ENCODE measurements at places on chromosomes 11 and 22. TPM values are rescaled to one million over a fixed set of nuclear protein-coding genes. Genes with fewer than 3 reads are reported as not detected.
A peak's percentile ranks its signal among the peaks of the same experiment; 100 is the strongest.

The SPON1 gene
- 83.2 TPM for total RNA-seq

The NECTIN1 gene
- 13.0 TPM for total RNA-seq

The SLC17A6 gene
- total RNA-seq = not detected

The SCGB2A2 gene
- not detected for total RNA-seq

The NAA40 gene
- total RNA-seq = 16.6 TPM

- H3K27me3 ChIP-seq = no peaks in the 10 kb centered on the region
- no peaks in the 10 kb centered on the region for H3K4me1 ChIP-seq
Observed at GRCh38 chr11:17439316-17439782, 37.3 kb downstream of the ABCC8 start.

- H3K27me3 ChIP-seq = no peaks in the 10 kb centered on the region
- peak within 1 kb of the TSS; percentile 51 for H3K4me3 ChIP-seq
- H3K27ac ChIP-seq = peak within 1 kb of the TSS; percentile 76
- H3K36me3 ChIP-seq = no peaks in the 10 kb centered on the region
Observed at GRCh38 chr11:111298413-111299100, at the start of gene POU2AF3. Gene POU2AF3 (plus strand): TSS chr11:111298546. CDS start chr11:111298582, 36 bp downstream.

GRCh38 chr22:29044657-29045176 lies 16.9 kb downstream of the C22orf31 start:
- H3K36me3 ChIP-seq = no peaks in the 10 kb centered on the region
- no peak overlapping the region for H3K4me3 ChIP-seq
- no peak for DNase-seq
- H3K27me3 ChIP-seq = no peaks in the 10 kb centered on the region
- peaks cover 15% of the 10 kb centered on the region for H3K4me1 ChIP-seq

- H3K27me3 ChIP-seq = no peaks in the 10 kb centered on the region
- DNase-seq = no peak
- H3K27ac ChIP-seq = no peak overlapping the region
- no peaks in the 10 kb centered on the region for H3K4me1 ChIP-seq
Observed at GRCh38 chr22:25206998-25207397, 7.3 kb downstream of the CRYBB3 start.

- no peak overlapping the region for H3K4me3 ChIP-seq
- peaks cover 51% of the 10 kb centered on the region for H3K36me3 ChIP-seq
- H3K4me1 ChIP-seq = no peaks in the 10 kb centered on the region
- H3K27ac ChIP-seq = no peak overlapping the region
- H3K27me3 ChIP-seq = no peaks in the 10 kb centered on the region
Observed at GRCh38 chr11:60890696-60891095, 15.7 kb downstream of the PRPF19 start.

- H3K4me1 ChIP-seq = no peaks in the 10 kb centered on the region
- H3K4me3 ChIP-seq = no peak overlapping the region
- no peaks in the 10 kb centered on the region for H3K27me3 ChIP-seq
- DNase-seq = no peak
- no peak overlapping the region for H3K27ac ChIP-seq
Observed at GRCh38 chr22:33896575-33897447, 23.5 kb downstream of the LARGE1 start.

GRCh38 chr22:19664951-19665783 lies 49.1 kb upstream of the SEPTIN5 start:
- H3K27me3 ChIP-seq = peaks cover 17% of the 10 kb centered on the region
- H3K4me1 ChIP-seq = no peaks in the 10 kb centered on the region
- DNase-seq = no peak
- no peaks in the 10 kb centered on the region for H3K36me3 ChIP-seq
- no peak overlapping the region for H3K4me3 ChIP-seq

- DNase-seq = no peak
- peaks cover 25% of the 10 kb centered on the region for H3K4me1 ChIP-seq
- H3K4me3 ChIP-seq = no peak overlapping the region
- no peaks in the 10 kb centered on the region for H3K27me3 ChIP-seq
- no peak overlapping the region for H3K27ac ChIP-seq
Observed at GRCh38 chr11:7573558-7574296, 59.9 kb downstream of the PPFIBP2 start.

- H3K27me3 ChIP-seq = no peaks in the 10 kb centered on the region
- DNase-seq = peak; percentile 19
- H3K27ac ChIP-seq = peak overlapping the region; percentile 50
- H3K4me1 ChIP-seq = peaks cover 35% of the 10 kb centered on the region
- no peak overlapping the region for H3K4me3 ChIP-seq
Observed at GRCh38 chr22:29369460-29369859, 18.9 kb downstream of the AP1B1 start.

GRCh38 chr11:34602245-34602644 lies 18.6 kb upstream of the EHF start:
- H3K27me3 ChIP-seq = no peaks in the 10 kb centered on the region
- no peak overlapping the region for H3K4me3 ChIP-seq
- no peak overlapping the region for H3K27ac ChIP-seq
- DNase-seq = no peak

DNA sequence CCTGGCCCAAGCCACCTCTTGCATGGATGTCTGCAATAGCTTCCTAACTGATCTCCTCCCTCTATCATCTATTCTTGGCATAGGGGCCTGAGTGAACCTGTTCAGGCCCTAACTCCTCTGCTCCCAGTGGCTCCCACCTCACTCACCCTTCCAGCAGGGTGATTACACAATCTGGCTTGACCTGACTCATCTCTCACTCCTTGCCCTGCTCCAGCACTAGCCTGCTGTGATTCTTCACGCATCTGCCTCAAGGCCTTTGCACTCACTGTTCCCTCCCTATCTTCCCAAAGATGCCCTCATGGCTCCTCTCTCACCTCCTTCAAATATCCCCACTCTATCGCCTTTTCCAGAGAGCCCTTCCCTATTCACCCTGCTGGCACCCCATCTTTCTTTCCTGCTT lies 10.5 kb downstream of the SCN4B start:
- no peaks in the 10 kb centered on the region for H3K27me3 ChIP-seq
- no peak for DNase-seq
- no peak overlapping the region for H3K27ac ChIP-seq
- no peaks in the 10 kb centered on the region for H3K36me3 ChIP-seq

- no peak overlapping the region for H3K27ac ChIP-seq
- H3K4me1 ChIP-seq = no peaks in the 10 kb centered on the region
- no peak for DNase-seq
- H3K4me3 ChIP-seq = no peak overlapping the region
Observed at GRCh38 chr11:45599161-45599943, 66.1 kb downstream of the CHST1 start.

GRCh38 chr11:11884774-11885481 lies 43.2 kb downstream of the USP47 start:
- no peaks in the 10 kb centered on the region for H3K4me1 ChIP-seq
- H3K27ac ChIP-seq = no peak overlapping the region
- no peak overlapping the region for H3K4me3 ChIP-seq
- peaks cover 40% of the 10 kb centered on the region for H3K36me3 ChIP-seq
- no peak for DNase-seq
- H3K27me3 ChIP-seq = no peaks in the 10 kb centered on the region

DNA sequence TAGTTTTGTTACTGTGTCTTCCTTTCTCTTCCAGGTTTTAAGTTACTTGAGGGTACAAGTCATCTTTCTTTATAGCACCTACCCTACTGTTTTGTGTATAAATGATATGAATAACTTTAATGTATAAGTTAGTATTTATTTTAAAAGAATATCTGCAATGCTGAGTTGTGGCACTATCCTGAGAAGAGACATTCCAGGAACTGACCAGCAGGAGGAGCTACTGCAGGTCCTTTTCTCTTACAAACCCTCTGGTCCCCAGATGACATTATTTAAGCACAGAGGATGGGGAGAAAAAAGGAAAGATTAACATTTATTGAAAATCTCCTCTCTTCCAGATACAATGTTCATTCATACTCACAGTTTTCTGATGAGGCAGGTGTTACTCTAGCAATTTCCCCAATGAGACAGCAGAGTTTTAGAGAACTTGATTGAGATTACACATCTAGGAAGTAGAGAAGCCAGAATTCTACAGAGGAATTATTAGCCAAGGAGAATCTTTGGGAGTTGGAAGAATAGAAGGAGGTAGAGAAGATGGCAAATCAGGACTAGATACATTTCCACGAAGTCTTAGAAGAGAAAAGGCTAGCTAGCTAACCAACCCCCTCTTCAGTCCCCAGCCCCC lies 541.2 kb upstream of the API5 start:
- no peaks in the 10 kb centered on the region for H3K4me1 ChIP-seq
- no peak for DNase-seq
- H3K36me3 ChIP-seq = no peaks in the 10 kb centered on the region
- no peak overlapping the region for H3K27ac ChIP-seq

Measured in left lung (tissue), 14 donors.